NCI-H1436 treated with DMSO at 0.1 percent for 48 hours (cell line): ENCODE measurements at places on chromosomes 11 and 22.

DNA sequence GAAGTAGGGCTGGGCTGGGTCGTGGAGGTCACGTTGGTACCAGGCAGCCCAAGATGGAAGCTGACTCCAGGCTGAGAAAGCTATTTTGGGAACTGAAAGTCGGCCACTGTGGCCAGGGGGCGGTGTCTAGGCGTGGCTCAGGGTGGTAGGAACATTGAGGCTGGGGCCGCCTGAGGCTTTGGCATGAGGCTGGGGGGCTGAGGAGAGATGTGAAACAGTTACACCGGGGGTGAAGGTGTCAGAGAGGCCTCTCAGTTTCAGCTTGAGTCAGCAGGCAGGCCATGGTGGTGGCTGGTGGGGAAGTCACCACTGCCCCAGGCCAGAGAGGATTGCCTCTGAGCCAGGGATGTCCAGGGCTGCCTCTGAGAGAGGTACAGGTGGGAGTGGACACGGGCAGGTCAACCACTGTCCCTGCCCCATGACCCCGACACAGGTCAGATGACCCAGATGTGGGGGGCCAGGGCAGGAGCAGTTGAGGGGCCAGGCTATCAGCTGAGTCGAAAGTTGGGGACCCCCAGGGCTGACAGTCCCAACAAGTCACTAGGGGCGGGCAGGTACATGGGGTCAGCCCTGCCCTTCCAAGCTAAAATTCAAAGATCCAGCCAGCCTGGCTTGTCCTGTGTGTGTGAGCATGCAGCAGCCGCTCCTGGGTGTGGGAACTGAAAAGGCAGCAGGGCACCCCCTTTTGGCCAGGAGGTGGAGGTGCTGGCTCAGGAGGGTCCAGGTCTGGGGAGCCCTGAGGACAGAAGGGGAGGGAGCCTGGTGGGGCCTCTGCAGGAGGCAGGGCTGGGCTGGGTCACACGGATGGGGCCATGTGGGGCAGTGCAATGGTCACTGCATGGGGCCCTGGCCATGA, 7.2 kb downstream of the KCNK7 start:
- no peak for DNase-seq

DNA sequence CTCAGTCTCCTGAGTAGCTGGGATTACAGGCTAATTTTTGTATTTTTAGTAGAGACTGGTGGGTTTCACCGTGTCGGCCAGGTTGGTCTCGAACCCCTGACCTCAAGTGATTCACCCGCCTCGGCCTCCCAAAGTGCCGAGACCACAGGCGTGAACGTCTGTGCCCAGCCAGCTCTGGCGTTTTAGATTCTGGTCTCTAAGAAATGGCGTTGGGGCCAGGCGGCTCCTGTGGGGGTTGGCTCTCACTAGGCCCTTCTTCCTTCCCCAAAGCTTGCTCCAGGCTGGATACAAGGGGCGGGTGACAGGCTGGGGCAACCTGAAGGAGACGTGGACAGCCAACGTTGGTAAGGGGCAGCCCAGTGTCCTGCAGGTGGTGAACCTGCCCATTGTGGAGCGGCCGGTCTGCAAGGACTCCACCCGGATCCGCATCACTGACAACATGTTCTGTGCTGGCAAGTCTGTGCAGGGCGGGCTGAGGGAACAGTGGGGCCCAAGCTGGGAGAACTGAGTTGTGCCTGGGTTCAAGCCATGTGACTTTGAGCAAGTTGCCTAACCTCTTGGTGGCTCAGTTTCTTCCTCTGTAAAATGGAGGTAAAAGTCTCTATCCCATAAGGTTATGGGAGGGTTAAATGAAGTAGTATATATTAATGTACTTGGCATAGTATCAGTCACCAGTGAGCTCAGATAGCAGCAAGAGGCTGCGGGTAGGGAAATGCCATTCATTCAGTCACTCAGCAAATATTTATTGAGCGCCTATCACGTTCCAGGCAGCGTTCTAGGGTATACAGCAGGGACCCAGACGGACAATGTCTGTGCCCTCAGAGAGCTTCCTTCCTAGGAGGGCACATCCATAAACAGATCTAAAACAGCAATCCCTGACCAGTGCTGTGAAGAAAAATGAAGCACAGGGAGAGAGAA, 10.4 kb downstream of the F2 start:
- no peak for DNase-seq

DNA sequence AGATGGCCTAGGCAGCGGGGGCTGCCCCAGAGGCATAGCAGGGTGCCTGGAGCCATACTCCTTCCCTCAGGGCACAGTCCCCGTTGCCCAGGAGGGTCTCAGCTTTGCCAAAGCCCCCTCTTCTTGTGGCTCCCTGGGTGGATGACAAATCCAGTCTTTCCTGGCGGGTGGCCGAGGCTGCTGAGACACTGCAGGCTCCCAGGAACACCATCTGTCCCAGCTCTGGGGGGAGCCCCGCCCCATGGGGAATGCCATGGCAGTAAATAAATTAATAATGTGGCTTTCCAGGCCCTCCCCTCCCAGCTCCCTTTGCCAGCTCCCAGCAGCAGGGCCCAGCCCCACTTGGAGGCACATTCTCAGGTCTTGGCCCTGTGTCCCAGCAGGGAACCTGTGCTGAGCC, 45.0 kb downstream of the PDE2A start:
- no peak for DNase-seq

DNA sequence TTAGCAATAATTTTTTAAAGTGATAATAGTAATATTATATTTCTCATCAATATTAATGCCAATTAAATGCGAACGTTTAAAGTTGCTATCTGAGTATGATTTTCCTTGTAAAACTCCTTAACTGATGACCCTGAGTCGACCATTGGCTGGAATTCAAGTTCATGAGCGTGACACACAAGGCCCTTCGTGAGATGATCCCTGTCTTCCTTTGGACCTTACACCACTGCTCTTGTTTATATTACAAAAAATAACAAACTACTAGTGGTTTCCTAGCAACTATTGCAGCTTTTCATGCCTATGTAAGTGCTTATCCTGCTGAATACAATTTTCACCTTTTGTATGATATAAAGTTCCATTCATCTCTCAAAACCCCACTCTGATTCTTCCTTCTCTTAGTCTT, 752.9 kb downstream of the CNTN5 start:
- DNase-seq, result no peak

DNA sequence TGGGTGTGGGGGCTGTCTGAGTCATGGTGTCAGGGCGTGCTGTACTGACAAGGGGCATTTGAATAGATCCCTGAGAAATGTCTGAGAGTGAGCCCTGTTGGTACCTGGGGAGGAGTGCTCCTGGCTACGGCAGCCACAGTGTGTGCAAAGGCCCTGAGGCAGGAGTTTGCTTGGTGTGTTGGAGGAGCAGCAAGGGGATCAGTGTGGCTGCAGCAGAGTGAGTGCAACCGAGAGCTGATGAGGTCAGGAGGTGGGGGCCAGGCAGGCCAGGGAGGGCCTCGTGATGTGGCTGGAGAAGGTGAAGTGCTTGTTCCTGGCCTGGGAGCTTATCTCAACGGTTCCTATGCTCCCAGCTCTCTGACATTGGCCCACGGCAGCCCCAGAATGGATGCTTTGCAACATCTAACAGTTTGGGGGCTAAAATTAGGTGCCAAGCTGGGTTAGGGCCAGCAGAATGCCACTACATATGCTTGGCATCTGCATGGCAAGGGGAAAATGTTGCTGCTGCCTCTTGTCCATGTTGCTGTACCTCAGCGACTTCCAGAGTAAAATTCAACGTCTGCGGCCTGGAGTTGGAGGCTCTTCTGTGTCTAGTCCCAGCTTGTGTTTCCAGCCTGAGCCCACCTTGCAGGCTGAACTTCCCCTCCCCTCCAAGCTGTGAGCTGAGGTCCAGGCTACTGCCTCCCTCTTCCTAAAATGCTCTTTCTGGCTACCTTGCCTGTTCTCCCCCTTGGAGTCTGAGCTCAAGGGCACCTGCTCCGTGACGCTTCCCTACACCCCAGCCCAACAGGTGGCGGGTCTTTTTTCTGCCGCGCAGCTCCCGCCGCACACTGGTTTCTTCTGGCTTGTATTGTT, 48.2 kb upstream of the MYEOV start:
- no peak for DNase-seq

GRCh38 chr11:85774256-85775101, 36.5 kb downstream of the SYTL2 start:
- DNase-seq, result no peak

- no peak for DNase-seq
Observed at GRCh38 chr22:37973271-37974170, 10.8 kb downstream of the SOX10 start.

- DNase-seq, result no peak
Observed at GRCh38 chr11:69013009-69013951, at the start of gene MRGPRF. Gene MRGPRF (minus strand): TSS chr11:69013246. CDS start chr11:69009901, 3,345 bp downstream.

DNA sequence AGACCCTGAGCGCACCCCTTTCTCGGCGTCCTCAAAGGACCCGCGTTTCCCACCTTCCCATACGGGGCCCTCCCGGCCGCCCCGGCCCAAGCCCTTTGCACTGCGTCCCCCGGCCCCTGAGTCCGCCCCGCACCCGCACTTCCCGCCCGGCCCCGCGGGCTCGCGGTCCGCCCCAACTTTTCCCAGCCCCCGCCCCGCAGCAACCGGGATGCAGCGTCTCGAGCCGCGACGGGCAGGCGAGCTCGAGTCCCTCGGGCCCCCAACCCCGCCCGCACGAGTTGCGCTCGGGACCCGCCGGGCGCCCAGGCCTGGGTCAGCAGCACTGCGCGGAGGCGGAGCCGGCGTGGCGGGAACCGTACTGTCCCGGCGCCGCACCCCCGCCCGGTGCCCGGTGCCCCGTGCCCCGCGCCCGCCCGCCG, 371 bp downstream of the SMCO4 start:
- no peak for DNase-seq

DNA sequence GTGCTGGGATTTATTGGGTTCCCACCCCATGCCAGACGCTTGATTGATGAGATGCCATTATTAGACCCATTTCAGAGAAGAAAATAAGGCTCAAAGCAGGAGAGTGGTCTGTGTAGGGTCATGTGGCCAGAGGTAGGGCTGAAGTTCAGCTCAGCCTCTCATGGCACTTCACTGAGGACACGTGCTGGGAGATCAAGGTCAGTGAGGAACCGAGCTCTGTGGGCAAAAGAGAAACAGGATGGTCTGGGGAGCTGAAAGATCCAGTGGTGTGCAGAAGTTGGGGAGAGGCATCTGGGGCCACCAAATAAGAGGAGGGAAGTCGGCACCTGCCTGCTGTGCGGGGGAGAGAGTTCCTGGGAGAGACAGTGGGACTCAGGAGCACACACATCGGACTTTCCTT, 19.6 kb downstream of the RHOD start:
- DNase-seq, result no peak

GRCh38 chr11:17275400-17276235, 921 bp upstream of the NUCB2 start:
- no peak for DNase-seq
